ENCODE measurements at places on chromosomes 6 and 20.

DNA sequence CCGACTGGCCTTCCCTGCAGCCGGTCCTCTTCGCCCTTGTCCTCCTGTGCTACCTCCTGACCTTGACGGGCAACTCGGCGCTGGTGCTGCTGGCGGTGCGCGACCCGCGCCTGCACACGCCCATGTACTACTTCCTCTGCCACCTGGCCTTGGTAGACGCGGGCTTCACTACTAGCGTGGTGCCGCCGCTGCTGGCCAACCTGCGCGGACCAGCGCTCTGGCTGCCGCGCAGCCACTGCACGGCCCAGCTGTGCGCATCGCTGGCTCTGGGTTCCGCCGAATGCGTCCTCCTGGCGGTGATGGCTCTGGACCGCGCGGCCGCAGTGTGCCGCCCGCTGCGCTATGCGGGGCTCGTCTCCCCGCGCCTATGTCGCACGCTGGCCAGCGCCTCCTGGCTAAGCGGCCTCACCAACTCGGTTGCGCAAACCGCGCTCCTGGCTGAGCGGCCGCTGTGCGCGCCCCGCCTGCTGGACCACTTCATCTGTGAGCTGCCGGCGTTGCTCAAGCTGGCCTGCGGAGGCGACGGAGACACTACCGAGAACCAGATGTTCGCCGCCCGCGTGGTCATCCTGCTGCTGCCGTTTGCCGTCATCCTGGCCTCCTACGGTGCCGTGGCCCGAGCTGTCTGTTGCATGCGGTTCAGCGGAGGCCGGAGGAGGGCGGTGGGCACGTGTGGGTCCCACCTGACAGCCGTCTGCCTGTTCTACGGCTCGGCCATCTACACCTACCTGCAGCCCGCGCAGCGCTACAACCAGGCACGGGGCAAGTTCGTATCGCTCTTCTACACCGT is 6.1 kb downstream of the UBD start:
- DNase-seq = no peak

DNA sequence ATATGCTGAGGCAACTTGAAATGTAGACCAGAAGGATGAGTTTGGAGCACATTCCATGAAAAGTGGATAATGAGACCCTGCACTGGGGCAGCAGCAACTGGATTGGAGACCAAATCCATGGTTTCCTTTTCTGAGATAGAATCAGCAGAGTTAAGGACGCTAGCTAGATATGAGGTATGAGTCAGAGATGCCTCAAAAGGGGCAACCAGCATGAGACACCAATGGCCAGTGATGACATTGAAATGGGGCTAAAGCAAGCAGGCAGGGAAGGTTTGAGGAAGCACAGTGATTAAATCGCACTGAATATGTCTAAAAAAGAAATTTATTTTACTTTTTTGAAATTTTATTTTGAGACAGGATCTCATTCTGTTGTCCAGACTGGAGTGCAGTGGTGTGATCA is 802.4 kb downstream of the TFAP2A start:
- DNase-seq = no peak

- no peak for DNase-seq
These were observed 405.7 kb downstream of the KIF16B start for GRCh38 chr20:16167423-16168130.

DNA sequence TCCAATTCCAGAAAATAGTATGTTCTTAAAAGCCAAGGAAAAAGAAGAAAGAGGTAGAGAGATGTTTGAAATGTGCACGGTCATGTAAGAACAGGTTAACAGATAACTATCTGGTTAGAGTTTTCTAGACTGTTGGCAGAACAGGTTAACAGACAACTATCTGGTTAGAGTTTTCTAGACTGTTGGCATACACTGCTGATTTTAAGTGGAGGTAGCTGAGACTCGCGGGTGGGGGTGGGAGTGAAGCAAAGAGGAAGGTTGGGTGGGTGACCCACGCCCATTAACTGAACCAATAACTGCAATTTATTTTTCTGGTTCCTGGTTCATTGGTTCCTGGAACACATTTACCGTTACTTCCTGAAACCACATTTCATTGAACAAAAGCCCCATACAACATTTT is 157.5 kb downstream of the ELOVL4 start:
- DNase-seq = no peak

GRCh38 chr6:127860723-127861122 is 40.1 kb downstream of the THEMIS start:
- no peak for DNase-seq

GRCh38 chr6:17666646-17667045 is 40.1 kb downstream of the NUP153 start:
- no peak for DNase-seq

- DNase-seq = peak; percentile 17
These were observed 171.1 kb downstream of the MCHR2 start for GRCh38 chr6:99822741-99823512.

GRCh38 chr6:40743690-40744446 is 156.7 kb upstream of the LRFN2 start:
- DNase-seq = no peak

GRCh38 chr20:47334022-47334551 is 22.4 kb downstream of the ZMYND8 start:
- no peak for DNase-seq

- no peak for DNase-seq
These were observed 138.1 kb upstream of the TAB2 start for GRCh38 chr6:149179431-149179830.

GRCh38 chr6:3822747-3823445 is 26.3 kb upstream of the FAM50B start:
- no peak for DNase-seq
